ENCODE measurements at places on chromosomes 3 and 15.

- no peak for DNase-seq
These were observed 38.2 kb downstream of the ALS2CL start for GRCh38 chr3:46655271-46655670.

GRCh38 chr3:171028025-171028778 is 1.7 kb upstream of the SLC2A2 start:
- peak; percentile 1 for DNase-seq

GRCh38 chr3:161317077-161317476 is 54.2 kb downstream of the SPTSSB start:
- no peak for DNase-seq

DNA sequence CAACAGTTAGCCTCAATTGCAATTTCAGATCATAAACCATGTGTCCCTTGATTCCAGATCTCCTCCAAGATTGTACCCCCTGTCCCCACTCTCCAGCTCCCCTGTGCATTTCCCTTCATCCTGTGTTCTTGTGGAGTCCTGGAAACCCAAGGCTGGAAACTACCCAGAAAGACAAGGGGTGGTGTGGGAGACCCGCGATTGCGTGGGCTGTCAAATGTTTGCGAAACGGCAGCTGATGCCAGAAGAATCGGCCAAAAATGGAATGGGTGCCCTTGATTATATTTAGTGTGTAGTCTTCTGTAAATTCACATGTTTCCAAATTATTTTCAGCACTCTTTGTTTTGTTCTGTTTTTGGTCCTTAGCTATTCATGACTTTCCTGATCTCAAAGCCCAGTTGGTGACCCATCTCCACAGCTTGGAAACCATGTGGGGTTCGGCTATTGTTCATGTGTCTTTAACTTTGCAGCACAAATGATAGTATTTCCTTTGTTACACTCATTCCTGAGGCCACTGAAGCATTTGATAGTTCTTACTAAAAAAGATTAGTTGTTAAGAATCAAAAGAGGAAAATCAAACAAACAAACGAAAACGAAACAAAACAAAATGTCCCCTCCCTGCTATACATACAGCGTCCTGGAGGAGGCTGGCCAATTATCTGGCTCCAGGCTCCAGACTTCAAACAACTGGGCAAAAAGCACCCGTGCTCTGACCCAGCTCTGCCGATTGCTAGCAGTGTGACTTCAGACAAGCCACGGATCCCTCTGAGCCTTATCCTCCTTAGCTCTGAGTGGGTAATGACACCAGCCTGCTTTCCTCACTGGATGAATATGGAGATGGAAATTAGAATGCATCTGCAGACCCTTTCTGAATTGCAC is 120.9 kb downstream of the CACNA2D3 start:
- DNase-seq = no peak

DNA sequence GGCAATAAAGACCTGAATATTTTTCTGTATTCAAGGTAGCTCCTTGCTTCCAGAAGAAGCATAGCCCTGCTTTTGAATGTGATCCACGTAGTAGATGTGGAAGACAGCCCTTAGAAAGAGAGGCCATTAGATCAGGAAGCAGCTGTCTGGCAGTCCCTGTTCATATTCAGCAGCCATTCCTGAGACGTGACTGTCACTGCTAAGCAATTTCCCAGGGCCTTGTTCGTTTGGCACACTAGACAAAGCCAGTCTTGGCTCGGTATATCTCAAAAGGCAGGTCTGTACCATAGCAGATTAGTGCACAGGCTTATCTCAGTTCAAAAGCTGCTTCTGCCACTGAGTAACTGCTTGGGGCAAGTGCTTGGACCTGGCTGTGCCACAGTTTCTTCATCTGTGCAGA is 287.8 kb upstream of the MCTP2 start:
- DNase-seq = no peak

GRCh38 chr3:187744169-187745151 is 808 bp downstream of the BCL6 start:
- DNase-seq = peak; percentile 7

DNA sequence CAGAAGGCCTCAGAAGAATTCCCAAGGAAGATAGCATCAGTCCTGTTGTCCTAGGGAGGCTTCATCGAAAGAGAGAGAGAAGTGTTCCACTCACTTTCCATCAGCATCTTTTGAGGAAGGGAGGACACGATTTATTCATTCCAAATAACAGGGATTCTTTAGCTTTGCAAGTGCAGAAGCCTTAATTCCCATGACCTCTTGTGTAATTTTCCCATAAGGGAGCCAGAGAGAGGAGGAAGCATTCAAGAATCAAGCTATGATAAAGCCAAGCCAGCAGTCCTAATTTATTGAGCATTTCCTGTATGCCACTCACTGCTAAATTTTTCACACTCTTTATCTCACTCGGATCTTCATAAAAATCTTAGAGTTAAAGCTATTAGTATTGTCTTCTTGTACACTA is 169.7 kb upstream of the MITF start:
- DNase-seq = no peak

Measured in activated naive CD4-positive, alpha-beta T cell (primary cell).